ENCODE measurements at places on chromosomes 3 and 15.

- H3K27me3 ChIP-seq, result no peaks in the 10 kb centered on the region
- H3K27ac ChIP-seq, result no peak overlapping the region
- no peaks in the 10 kb centered on the region for H3K36me3 ChIP-seq
- DNase-seq, result no peak
- H3K4me3 ChIP-seq, result no peak overlapping the region
Measured at GRCh38 chr15:94042180-94042928, 189.0 kb upstream of the MCTP2 start.

GRCh38 chr3:20916951-20917606, 731.1 kb upstream of the SGO1 start:
- H3K27ac ChIP-seq, result no peak overlapping the region
- no peak for DNase-seq
- H3K27me3 ChIP-seq, result no peaks in the 10 kb centered on the region
- H3K4me1 ChIP-seq, result no peaks in the 10 kb centered on the region
- H3K4me3 ChIP-seq, result no peak overlapping the region

DNA sequence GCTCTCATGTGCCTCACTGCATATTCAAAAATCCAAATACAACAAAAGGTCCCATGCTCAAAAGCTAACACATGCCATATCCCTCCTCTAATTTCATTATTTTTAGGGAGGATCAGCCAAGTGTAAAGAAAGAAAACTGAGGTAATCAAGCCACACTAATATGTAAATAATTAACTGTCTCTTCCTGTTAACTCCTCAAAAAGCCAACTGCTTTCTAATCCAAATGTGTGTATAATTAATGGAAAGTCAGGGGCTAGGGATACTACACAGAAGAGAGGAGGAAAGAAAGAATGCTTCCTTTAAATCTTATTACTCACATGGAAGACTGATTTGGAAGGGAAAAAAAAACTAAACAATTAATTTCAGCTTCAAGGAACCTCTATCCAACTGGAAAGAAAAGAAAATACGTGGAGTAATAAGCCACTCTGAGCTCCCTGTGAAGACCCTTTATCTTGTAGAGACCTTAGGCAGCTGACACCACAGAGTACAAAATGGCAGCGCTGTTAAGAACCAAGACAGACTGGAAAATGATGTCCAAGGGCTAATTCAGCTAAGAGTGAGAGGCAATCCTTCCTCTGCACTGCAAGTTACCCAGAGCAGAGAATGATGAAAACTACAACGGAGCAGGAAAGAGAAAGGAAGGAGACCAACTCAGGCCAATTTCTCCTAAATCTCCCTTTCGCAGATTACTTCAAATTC, 56.8 kb downstream of the ZNF148 start:
- H3K36me3 ChIP-seq, result peaks cover 2% of the 10 kb centered on the region
- DNase-seq, result no peak

DNA sequence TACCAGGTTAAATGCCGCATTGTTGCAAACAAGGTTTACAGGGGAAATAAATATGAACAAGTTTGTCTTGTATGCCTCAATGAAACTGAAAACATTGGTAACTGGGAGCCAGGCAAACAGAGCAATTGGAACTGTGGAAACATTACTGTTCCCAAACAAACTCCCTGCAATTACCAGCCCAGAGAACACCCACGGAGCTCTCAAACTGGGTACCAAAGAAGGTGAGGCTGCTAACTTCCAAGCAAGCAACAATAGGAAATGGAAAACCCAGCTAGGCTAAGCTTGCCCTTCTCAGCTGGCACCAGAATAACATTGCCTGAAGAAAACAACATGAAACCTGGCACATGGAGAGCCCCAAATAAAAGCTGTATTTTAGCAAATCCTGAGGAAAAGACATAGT, 218.9 kb upstream of the THRB start:
- H3K27me3 ChIP-seq, result no peaks in the 10 kb centered on the region
- peaks cover 20% of the 10 kb centered on the region for H3K4me1 ChIP-seq
- no peaks in the 10 kb centered on the region for H3K36me3 ChIP-seq
- peak overlapping the region; percentile 21 for H3K27ac ChIP-seq

- no peaks in the 10 kb centered on the region for H3K4me1 ChIP-seq
- no peak overlapping the region for H3K4me3 ChIP-seq
- H3K27ac ChIP-seq, result no peak overlapping the region
- no peaks in the 10 kb centered on the region for H3K27me3 ChIP-seq
Measured at GRCh38 chr3:98188545-98188944, 22.0 kb downstream of the OR5H15 start.

GRCh38 chr3:189184566-189184965, 12.8 kb downstream of the TPRG1 start:
- no peaks in the 10 kb centered on the region for H3K27me3 ChIP-seq
- H3K36me3 ChIP-seq, result no peaks in the 10 kb centered on the region
- no peak overlapping the region for H3K27ac ChIP-seq
- no peak for DNase-seq
- no peak overlapping the region for H3K4me3 ChIP-seq

GRCh38 chr15:92023965-92024364, 170.5 kb downstream of the SLCO3A1 start:
- no peak overlapping the region for H3K4me3 ChIP-seq

DNA sequence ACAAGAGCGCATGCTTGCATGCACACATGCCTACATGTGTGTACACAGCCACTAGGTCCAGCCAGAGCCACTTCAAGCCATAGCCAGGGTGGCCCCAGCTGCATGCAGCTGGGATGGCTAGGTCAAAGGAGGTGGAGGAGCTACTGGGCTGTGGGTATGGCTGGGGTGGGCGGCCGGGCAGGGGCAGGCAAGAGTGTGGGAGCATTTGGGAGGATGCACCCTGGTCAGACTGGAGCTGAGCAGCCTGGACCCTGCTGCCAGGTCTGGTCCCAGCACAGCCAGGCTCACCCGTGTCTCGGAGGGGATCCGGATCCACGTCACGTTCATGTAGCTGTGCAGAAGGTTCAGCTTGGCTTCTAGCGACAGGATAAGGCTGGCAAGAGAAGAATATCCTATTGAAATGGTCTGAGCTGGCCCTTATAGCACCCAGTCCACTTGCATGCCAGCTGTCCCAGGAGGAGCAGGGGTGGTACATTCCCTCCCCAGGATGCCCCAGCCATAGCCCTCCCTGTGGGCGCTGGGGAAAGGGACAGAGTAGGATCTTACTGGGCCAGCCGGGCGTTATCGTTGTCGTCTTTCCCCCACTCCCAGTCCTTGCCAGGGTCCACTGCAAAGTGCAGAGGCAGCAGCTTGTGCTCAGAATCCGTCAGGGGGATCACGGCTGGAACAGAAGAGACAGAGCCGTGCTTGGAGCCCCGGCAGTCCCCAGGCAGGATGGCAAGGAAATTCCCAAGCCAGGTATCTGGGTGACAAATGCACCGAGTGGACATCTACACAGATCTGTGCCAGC, 160.5 kb downstream of the KLF13 start:
- no peak for DNase-seq
- peaks cover 17% of the 10 kb centered on the region for H3K4me1 ChIP-seq
- H3K4me3 ChIP-seq, result no peak overlapping the region

- no peaks in the 10 kb centered on the region for H3K27me3 ChIP-seq
- H3K4me3 ChIP-seq, result no peak overlapping the region
- DNase-seq, result no peak
- H3K4me1 ChIP-seq, result peaks cover 78% of the 10 kb centered on the region
Measured at GRCh38 chr3:100073049-100073713, 41.1 kb downstream of the FILIP1L start.

DNA sequence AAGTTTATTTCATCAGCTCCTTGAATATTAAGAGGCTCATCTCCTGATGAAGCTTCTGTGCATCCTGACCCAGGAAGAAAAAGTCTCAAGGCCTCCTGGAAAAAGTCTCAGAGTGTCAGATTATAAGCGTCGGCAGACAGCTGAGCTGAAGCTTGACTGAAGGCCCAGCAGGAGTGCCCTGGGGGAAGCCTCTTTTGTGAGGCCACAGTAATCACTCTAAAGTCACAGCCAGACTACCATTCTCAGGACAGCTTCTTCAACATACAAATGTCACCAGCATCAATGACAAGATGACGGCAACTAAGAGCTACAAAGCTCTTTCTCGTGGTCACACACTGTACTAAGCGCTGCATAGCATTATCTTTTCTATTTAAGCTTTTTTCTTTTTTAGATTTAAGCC, 72.7 kb upstream of the LRRN1 start:
- no peak overlapping the region for H3K4me3 ChIP-seq
- no peak overlapping the region for H3K27ac ChIP-seq
- no peaks in the 10 kb centered on the region for H3K36me3 ChIP-seq
- no peaks in the 10 kb centered on the region for H3K27me3 ChIP-seq
- DNase-seq, result no peak

GRCh38 chr3:18211116-18211515, 214.0 kb downstream of the SATB1 start:
- no peak overlapping the region for H3K27ac ChIP-seq
- no peak for DNase-seq
- H3K27me3 ChIP-seq, result no peaks in the 10 kb centered on the region
- no peaks in the 10 kb centered on the region for H3K36me3 ChIP-seq
- no peaks in the 10 kb centered on the region for H3K4me1 ChIP-seq

DNA sequence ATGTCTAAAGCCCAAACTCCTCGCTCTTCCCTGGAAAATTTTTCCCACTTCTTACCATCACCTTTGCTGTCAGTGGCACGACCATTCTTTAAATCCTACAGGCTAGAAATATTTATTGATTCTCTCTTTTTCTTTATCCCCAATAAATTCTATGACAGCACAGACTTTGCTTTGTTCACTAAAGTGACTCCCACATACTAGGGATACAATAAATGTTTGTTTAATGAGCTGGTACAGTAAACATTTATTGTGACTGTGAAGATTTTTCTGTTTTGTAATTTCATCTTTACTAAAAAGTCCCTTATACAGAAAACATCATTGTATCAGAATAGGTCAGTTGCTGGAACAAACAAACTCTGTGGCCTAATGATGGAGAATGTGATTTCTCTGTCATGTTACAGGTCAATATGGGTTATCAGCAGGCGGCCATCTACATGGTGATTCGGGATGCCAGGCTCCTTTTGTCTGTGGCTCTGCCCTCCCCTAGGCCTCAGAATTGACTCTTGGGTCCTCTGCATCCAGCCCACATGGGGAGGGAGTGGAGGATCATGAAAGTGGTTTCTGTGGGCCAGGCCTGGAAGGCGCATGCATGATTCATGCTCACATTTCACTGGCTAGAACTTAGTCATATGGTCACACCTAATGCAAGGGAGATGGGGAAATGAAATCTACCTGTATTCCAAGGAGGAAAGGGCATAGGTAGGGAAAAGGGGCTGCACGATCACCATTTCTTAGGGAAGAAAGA, 22.7 kb upstream of the KNG1 start:
- no peak overlapping the region for H3K4me3 ChIP-seq
- H3K27ac ChIP-seq, result no peak overlapping the region
- H3K4me1 ChIP-seq, result no peaks in the 10 kb centered on the region
- DNase-seq, result no peak
- H3K27me3 ChIP-seq, result no peaks in the 10 kb centered on the region
- H3K36me3 ChIP-seq, result no peaks in the 10 kb centered on the region

- H3K4me1 ChIP-seq, result peaks cover 29% of the 10 kb centered on the region
- H3K27me3 ChIP-seq, result no peaks in the 10 kb centered on the region
- no peaks in the 10 kb centered on the region for H3K36me3 ChIP-seq
- DNase-seq, result no peak
- no peak overlapping the region for H3K4me3 ChIP-seq
Measured at GRCh38 chr15:91950631-91951329, 97.3 kb downstream of the SLCO3A1 start.

GRCh38 chr3:159726231-159726964, 262.2 kb upstream of the IL12A start:
- H3K27ac ChIP-seq, result no peak overlapping the region
- no peaks in the 10 kb centered on the region for H3K36me3 ChIP-seq
- H3K4me1 ChIP-seq, result no peaks in the 10 kb centered on the region

DNA sequence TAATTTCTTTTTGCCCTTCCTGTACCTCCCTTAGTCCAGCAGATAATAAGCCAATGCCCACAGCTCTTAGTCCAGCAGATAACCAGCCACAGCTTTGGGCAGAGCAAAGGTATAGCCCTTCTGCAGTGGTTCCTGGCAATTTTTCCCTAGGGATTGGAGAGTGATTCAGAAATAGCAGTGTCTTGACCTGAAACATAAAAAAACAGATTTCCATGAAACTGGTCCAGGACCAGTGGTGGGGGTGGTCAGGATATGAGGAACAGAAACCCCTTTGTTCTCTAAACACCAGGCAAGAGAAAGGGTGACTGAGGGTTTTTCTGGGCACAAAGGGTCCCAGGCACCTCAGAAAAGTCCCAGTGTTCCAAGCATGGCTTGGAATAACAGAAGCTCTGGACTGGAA, 103.4 kb downstream of the ARRDC4 start:
- no peak overlapping the region for H3K27ac ChIP-seq
- no peaks in the 10 kb centered on the region for H3K27me3 ChIP-seq
- H3K36me3 ChIP-seq, result no peaks in the 10 kb centered on the region
- no peak for DNase-seq
- H3K4me3 ChIP-seq, result no peak overlapping the region

GRCh38 chr3:154464440-154465190, 34.6 kb upstream of the GPR149 start:
- no peak for DNase-seq
- no peaks in the 10 kb centered on the region for H3K4me1 ChIP-seq
- H3K36me3 ChIP-seq, result no peaks in the 10 kb centered on the region
- H3K27me3 ChIP-seq, result no peaks in the 10 kb centered on the region
- H3K4me3 ChIP-seq, result no peak overlapping the region

GRCh38 chr3:71847794-71848193, 62.8 kb upstream of the PROK2 start:
- H3K4me1 ChIP-seq, result no peaks in the 10 kb centered on the region
- no peak overlapping the region for H3K27ac ChIP-seq
- H3K36me3 ChIP-seq, result no peaks in the 10 kb centered on the region
- DNase-seq, result no peak
- no peak overlapping the region for H3K4me3 ChIP-seq

DNA sequence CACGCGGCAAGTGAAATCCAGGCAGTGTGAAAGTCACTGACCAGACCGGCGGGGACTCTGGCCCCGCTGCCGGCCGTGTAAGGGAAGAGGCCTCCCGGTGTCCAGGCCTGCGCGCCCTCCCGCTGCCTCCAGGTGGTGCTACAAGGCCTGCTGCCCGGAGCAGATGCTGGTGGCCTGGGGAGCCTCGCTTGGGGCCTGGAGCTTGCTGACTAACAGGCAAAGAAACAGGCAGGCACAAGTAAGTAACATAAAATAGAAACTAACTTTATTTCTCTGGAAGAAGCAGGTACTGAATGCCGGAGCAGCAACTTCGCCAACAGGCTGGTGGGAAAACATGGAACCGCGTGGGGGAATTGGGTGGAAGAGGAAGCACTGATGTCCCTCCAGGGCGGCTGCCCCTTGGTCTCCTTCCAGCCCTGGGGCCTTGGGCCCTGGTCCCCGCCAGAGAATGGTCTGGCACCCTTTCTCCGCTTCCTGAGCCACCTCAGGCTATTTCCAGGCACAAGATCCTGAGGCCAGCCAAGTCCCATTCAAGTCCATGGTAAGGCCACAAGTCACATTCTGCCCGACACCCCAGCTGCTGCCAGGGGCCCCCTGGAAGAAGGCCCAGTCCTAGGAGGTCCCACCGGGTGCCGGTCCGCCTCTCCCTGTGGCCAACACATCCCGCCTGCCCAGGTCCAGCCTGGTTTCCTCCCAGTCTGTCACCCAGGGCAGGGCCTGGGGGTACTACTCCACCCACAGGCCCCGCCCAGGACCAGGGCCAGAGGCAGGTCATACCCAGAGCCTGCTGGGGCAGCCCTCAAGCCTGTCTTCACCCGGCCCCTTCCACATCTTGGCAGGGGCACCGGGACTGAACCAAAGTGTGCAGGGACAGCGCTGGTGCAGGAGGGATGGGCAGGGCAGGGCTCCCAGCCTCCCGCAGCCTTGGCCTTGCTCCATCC, 45.0 kb downstream of the TNK2 start:
- DNase-seq, result peak; percentile 72
- peak overlapping the region; percentile 77 for H3K27ac ChIP-seq
- H3K4me3 ChIP-seq, result peak overlapping the region; percentile 21
- H3K36me3 ChIP-seq, result peaks cover 21% of the 10 kb centered on the region

GRCh38 chr3:30793740-30794139, 100.7 kb downstream of the GADL1 start:
- no peaks in the 10 kb centered on the region for H3K27me3 ChIP-seq
- DNase-seq, result no peak
- no peaks in the 10 kb centered on the region for H3K36me3 ChIP-seq

Data from thoracic aorta (tissue), 2 donors.